ENCODE measurements at places on chromosomes 12 and 14. TPM values are rescaled to one million over a fixed set of nuclear protein-coding genes. Genes with fewer than 3 reads are reported as not detected.

DNA sequence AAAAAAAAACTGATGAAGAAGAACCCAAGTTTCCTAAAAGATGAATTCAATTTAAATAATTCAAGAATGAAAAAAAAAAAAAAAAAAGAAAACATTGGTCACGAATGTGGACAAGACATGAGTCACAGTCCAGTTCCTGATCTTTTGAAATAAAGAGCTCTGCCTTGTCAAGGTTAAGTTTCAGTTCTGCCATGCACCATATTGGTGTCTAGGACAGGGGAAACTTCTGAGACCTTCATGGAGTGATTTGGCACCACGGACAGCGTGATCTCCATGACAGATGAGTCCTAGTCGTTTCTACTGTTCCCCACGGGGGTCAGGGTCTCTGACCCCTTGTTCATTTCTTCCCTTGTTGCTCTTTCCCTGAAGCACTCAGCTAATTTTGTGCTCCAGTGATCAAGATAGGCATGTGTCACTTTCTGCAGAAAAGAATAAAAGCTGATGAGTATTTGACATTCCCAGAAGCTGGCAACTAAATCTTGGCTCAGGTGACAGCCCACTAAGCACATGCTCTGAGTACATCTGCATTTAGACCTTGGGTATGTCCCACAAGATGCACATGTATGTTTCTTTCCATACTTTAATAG, 1159.7 kb downstream of the BCL11B start:
- DNase-seq = no peak

DNA sequence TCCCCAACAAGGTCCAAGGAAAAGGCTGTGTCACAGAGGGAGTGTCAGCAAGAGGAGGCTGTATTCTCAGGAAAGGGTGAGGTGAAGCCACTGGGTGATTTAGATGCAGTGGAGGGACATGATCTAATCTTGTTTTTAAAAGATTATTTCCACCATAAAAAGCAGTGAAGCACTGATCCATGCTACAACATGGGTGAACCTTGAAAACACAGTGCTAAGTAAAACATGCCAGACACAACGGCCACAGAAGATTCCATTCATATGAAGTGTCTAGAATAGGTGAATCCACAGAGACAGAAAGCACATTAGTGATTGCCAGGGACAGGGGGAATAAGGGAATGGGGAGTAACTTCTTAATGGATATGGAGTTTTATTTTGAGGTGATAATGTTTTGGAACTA, 12.8 kb downstream of the RITA1 start:
- DNase-seq = no peak

GRCh38 chr12:130973109-130973508, 19.4 kb downstream of the ADGRD1 start:
- no peak for DNase-seq

GRCh38 chr12:86634456-86635410, 378.5 kb upstream of the MGAT4C start:
- peak; percentile 1 for DNase-seq

GRCh38 chr12:8840321-8840720, 17.9 kb downstream of the A2ML1 start:
- DNase-seq = no peak

DNA sequence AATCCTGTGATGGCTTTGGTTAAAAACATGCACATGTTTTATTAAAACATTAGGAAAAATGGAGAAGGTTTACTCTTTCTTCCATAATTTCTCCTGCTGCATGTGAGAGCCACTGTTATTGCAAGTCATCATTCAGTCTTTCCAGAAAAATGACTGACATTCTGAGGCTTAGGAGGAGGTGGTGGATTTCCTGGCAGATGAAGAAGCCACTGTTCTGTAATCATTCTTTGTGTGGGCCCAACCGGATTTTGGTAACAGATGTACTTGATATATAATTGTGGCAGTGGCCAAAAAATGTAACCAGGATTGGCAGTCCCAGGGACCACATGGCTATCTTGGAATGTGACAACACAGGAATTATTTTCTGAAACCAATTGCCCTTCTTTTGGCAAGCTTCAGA, 120.2 kb downstream of the DAAM1 start:
- no peak for DNase-seq

GRCh38 chr12:52074971-52075724, 4.4 kb upstream of the SMIM41 start:
- DNase-seq = peak; percentile 28

DNA sequence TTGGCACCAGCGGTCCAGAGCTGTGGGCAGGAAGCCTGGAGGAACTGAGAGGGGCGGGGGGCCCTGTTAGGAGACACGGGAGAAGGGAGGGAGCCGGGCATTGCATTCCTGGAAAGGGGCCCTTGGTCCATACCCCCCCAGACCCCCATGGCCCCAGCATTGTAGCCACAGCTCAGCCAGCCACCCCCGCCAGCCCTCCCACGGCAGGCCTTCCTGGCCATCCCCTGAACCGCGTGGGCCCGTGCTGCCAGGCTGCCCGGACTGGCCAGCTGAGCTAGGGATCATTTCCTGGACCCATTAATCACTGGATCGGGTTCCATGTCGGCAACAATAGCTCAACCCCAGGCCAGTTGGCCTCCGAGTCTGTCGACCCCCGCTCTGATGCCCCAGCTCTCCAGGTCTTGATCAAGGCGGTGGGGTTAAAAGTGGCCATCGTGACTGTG, 39.8 kb upstream of the DIO3 start:
- DNase-seq = no peak

GRCh38 chr14:98536256-98536655, 735.7 kb downstream of the BCL11B start:
- no peak for DNase-seq

GRCh38 chr12:132270516-132270915, 58.9 kb downstream of the GALNT9 start:
- DNase-seq = no peak

DNA sequence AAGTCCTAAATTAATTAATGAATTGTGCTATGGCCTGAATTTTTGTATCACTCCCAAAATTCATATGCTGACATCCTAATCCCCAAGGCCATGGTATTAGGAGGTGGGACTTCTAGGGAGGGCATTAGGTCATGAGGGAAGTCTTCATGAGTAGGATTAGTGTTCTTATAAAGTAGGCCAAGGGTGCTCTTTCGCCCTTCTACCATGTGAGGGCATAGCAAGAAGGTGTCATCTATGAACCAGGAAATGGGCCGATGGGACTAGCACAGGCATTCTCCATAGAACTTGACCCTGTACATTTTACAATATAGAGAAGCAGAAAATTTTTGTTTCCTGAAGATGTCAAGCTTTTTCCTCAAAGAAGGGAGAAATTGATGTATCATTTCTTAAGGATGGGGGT, 12.5 kb downstream of the SYT10 start:
- DNase-seq = no peak

GRCh38 chr12:69161829-69162228, 77.5 kb upstream of the CPSF6 start:
- no peak for DNase-seq

DNA sequence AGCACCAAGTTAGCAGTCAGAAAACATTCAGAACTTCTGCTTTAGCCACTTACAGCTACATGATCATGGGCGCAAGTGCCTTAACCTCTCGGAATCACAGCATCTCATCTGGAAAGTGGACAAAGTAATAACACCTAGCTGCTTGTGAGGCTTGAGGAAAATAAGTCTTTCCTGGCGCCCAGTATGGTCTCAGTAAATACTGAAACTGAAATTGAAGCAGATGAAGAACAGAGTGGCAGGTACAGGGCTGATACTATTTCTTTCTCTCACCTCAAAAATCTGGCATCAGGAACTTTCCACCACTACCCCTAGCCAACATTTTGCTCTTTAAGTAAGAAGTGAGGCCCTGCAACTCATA, 129.7 kb upstream of the FUT8 start:
- DNase-seq = no peak

- DNase-seq = peak; percentile 95
Measured at GRCh38 chr12:49264873-49265792, at the start of gene TUBA1C. TUBA1C (plus strand) TSS chr12:49265082; CDS start chr12:49265182, 100 bp downstream.

DNA sequence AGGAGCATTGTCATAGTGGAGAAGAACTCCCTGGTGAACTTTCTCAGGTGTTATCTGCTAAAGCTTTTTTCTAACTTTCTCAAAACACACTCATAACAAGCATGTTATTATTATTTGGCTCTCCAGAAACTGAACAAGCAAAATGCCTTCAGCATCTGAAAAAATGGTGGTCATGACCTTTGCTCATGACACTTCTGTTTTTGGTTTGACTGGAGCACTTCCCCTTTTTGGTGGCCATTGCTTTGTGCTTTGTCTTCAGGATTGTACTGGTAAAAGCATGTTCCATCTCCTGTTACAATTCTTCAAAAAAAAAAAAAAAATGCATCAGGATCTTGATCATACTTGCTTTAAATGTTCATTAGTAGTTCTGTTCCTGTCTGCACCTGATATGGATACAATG, 1241.6 kb upstream of the USP15 start:
- no peak for DNase-seq

GRCh38 chr12:124115976-124116690, 143.1 kb downstream of the ZNF664 start:
- DNase-seq = no peak

DNA sequence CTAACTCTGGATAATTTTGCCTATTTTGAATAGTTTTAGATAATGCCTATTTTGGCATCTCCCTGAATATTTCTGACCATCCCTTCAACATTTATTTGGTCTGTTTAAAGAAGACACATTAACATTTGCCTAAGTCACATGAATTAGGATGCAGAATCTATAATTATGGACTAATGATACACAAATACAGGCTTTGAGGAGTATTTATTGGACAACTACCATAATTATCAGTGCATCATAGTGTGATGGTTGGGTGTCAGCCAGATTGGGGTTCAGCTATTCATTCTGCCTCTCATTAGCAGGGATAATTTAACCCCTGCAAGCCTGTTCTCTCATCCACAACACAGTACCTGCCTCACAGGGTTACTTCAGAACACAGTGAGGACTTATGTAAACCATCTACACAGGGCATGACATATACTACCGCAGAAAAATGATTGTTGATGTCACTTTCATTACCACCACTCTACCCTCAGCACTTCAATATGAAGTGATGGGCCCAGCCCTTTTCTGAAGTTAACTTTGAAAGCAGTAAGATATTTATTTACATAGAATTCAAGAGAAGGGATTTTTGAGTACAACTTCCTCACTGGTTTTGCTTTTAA, 14.4 kb downstream of the PRKCH start:
- no peak for DNase-seq

DNA sequence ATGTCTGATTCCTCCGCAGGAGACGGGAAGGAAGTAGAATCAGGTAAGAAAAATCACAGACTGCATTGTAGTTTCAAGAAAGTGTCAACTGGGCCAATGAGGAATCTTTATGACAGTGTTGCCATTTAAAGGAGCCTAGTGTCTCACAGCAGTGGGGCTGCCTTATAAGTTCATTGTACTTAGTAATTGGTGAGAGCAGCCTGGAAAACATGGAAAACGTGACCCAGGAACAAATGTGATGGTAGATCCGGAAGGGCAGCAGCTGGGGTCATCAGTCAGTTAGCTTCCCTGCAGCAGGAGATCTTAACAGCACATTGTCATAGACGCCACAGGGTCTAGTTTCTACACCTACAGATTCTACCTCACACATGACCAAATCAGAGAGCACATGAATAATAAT, 630.0 kb upstream of the LMO3 start:
- DNase-seq = no peak

DNA sequence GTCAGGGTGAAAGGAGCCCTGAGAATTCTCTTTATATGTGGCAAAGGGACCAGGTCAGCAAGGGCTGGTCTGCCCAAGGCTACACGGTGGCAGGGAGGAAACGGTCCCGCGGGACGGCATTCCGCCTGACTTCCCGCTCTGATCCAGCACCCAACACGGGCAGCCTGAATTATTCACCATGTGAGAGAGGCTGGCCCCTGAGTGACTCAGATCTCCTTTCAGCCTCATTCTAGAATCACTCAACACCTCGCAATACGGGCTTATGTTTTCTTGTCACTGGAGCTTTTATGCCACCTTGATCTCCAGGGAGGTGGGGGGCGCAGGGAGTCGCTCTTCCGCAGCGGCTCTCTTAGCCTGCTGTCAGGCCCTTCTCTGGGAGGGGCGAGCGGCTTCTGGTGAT, 8.5 kb downstream of the LRTM2 start:
- DNase-seq = no peak

DNA sequence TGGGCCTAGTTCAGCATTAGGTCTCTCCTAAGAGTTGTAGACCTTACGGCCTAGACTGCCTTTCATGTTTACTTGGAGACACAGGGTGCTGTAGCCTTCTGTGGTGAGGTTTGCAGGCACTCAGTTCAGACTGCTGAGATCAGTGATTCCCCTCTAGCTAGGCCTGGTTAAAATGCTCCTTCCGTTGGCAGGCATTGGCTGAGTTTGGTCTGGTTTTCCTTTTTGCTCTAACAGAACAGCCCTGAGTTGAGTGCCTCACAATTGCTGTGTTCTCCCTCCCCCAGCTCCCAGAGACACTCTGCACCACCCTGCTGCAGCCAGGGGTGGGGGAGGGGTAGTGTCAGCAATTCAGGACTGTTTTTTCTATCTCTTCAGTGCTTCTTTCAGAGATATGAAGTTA, 178.9 kb upstream of the DYRK2 start:
- no peak for DNase-seq

DNA sequence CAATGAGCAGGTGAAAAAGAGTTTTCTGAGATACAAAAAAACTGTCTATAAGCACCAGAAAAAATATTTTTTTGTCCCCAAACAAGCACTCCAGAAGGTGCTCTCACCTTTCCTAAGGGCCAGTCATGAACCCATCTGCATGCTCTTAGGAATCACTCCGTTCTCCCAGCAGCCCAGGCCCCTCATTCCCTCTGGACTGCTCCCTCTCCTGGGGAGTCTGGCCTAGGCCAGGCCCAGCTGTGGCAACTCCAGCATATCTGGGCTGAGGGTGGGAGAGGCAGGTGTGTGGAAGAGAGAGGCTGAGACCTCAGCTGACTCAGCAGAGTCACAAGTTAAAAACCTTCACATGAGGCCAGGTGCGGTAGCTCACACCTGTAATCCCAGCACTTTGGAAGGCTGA, 54.6 kb downstream of the TRAFD1 start:
- no peak for DNase-seq

DNA sequence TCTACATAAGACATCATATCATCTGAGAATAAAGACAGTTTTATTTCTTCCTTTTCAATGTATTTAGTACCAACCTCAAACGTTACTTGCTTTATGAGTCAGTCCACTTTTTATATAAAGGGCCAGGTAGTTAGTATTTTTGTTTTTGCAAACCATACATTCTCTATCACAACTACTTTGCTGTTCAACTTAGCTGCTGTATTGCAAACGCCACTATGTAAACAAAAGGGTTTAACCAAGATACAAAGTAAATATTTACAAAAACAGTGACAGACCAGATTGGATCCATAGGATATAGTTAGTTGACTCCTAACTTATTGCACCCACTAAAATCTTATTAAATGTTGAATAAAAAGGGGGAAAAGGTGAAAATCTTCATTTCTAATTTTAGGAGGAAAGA, 87.7 kb upstream of the FOXG1 start:
- no peak for DNase-seq

PPP4R4 gene
- 0.17 TPM for polyA plus RNA-seq

KLRK1 gene
- not detected for polyA plus RNA-seq

VASH1 gene
- 9.6 TPM for polyA plus RNA-seq

MRPL52 gene
- 33.1 TPM for polyA plus RNA-seq

ANO2 gene
- polyA plus RNA-seq = not detected

AGAP2 gene
- 0.07 TPM for polyA plus RNA-seq

DENND5B gene
- 5.5 TPM for polyA plus RNA-seq

MEG3 gene
- polyA plus RNA-seq = 518 TPM

CLEC2A gene
- not detected for polyA plus RNA-seq

FAM222A gene
- 0.32 TPM for polyA plus RNA-seq

PKP2 gene
- polyA plus RNA-seq = 0.11 TPM

MYH6 gene
- polyA plus RNA-seq = not detected

RNASE7 gene
- not detected for polyA plus RNA-seq

ZBTB42 gene
- 2.3 TPM for polyA plus RNA-seq
